SW480 (cell line): ENCODE measurements at places on chromosomes 11 and 22.

DNA sequence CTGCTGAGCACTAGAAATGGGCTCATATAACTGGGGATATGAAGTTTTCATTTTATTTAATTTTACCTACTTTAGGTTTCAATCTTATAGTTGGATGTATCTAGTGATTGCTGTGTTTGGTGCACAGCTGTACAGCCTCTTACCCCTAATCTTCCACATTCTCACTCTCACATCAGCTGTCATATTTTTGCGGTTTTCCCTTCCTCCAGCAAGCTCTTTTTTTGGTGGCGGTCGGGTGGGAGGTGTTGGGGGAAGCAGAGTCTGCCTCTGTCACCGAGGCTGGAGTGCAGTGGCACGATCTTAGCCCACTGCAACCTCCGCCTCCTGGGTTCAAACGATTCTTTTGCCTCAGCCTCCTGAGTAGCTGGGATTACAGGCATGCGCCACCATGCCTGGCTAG lies 445.1 kb upstream of the ISX start:
- DNase-seq, result no peak

- DNase-seq, result no peak
These were observed 23.3 kb downstream of the WT1 start for GRCh38 chr11:32411942-32412615.

- no peak for DNase-seq
These were observed 25.3 kb upstream of the DDX17 start for GRCh38 chr22:38531251-38531938.

DNA sequence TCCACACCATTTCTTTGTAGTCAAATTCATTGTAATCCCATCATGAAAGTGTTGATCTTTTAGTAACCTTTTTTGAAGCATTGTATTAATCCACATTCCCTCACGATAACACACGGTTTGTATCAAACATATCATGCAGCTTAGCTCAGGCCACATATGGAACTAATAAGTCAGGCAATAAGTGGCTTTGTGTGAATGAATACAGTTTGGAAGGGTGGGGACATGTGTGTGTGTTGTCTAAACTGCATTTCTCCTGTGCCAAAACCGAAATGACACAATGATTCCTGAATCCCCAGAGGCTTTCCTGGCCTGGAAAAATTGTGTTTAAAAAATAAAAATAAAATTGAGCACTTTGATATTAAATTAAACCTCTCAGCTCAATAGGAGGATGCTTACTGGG lies 98.3 kb downstream of the WNT11 start:
- DNase-seq, result no peak

GRCh38 chr22:23086787-23087186 lies 16.5 kb downstream of the GNAZ start:
- no peak for DNase-seq
